OCI-LY7 (cell line): ENCODE measurements at places on chromosomes 7 and 10.

DNA sequence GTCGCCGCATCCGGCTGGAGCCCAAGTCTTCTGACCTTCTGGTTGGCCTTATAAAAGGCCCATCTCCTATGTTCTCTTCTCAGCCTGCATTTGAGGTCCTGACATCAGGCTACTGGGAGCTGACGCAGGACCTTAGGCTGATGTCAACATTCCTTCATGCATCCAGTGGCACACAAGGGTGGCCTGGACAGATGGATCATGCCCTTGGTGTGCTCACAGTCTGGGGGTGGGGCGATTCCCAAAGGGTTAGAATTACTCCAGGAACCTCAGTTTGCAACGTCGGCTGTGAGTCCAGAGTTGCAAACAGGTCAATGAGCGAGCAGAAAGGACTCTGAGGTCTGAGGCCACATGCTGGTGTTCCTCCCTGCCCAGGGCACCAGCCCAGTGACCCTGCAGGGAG, 8.2 kb upstream of the CLIP2 start:
- no peak for DNase-seq

- DNase-seq, result no peak
These were observed 102.0 kb upstream of the STEAP1B start for GRCh38 chr7:22601812-22602565.

GRCh38 chr10:89332123-89332633, 4.4 kb downstream of the IFIT3 start:
- DNase-seq, result peak; percentile 59

- no peak for DNase-seq
These were observed 291.4 kb downstream of the CCDC3 start for GRCh38 chr10:12710157-12710556.

- no peak for DNase-seq
These were observed 161.3 kb downstream of the CUX1 start for GRCh38 chr7:101978683-101979082.

- peak; percentile 60 for DNase-seq
These were observed 828.8 kb upstream of the MBL2 start for GRCh38 chr10:53601260-53601875.

- no peak for DNase-seq
These were observed 41.4 kb downstream of the CSTF2T start for GRCh38 chr10:51658000-51658399.

DNA sequence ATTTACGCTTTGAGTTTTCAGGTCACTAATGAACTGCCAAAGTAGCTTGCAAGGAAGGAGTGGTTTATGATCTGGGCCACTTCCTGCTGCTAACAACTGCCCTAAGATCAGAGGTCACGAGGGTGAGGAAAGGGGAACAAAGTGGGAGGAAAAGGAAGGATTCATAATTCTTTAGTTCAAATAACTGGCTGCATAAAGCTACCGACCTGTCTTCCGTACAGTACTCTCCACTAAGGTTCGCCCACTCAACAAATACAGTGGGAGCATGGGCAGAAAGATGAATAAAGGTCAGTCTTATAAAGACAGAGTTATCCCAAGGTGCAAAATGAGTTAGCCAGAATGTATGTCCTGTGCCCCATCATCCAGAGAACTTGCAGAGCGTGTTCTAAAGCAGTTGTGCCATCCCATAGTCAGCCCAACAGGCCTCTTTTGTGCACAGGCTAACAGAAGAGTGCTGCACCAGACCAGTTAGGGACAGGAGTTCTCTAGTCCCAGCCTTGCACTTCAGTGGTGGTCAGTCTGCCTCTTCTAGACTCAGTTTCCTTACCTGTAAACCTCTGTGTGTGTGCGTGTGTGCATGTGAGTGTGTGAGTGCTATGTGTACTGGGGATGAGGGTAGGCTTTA, 65.9 kb downstream of the CREB3L2 start:
- peak; percentile 25 for DNase-seq

GRCh38 chr10:101691081-101691480, 3.9 kb downstream of the FBXW4 start:
- no peak for DNase-seq

GRCh38 chr7:153408360-153409335, 643.5 kb upstream of the DPP6 start:
- no peak for DNase-seq

DNA sequence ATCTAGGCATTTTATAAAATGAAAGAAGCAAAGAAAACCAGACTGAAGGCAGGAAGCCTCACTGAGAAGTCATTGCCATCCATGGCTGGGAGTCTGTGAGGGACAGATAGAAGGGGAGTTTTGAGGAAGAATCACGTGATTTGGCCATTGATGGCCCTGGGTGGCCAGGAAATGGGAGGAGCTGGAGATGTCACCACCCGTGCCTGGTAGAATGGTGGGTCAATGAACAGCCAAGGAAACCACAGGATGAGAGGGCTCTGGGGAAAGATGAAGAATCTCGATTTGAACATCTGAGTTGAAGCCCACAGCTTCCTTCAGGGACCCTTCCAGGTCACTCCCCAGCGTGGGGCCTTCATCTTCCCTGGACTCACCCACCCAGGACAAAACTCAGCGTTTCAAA, 103.3 kb upstream of the CHST15 start:
- DNase-seq, result no peak

GRCh38 chr10:118694848-118695247, 59.9 kb downstream of the CACUL1 start:
- no peak for DNase-seq

GRCh38 chr7:23593706-23594105, 3.5 kb upstream of the CCDC126 start:
- peak; percentile 47 for DNase-seq

GRCh38 chr7:88226886-88227516, 7.2 kb upstream of the SRI start:
- DNase-seq, result no peak

DNA sequence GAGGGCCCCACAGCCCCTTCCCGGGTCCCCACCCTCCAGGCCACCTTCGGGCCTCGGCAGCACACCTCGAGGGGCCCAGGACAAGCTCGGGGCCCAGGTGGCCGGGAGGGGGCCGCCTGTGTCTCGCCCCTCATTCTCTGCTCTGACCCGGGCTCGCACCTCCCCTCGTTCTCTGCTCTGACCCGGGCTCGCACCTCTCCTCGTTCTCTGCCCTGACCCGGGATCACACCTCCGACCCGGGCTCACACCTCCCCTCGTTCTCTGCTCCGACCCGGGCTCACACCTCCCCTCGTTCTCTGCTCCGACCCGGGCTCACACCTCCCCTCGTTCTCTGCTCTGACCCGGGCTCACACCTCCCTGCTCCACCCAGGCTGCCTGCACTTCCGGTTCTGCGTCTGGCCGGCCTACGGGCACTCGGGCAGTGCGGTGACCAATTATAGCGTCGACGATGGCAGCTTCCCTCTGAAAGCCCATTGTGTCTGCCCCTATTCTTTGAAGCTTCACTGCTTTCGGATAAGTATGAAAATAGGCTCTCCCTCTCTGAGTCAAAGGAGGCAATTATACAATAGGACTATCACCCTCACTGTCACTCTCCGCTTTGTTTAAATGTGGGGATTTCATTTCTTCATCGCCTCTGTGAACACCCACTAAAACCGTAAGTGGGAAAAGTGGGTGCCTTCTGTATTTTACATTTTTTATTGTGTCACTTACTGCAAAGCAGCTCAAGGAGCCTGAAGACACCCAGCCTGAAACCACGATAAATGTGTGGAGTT, 457.4 kb downstream of the DNAJB6 start:
- no peak for DNase-seq

GRCh38 chr7:112882511-112882910, 92.3 kb upstream of the TMEM168 start:
- DNase-seq, result no peak
